ENCODE measurements at places on chromosomes 3 and 15.

GRCh38 chr15:29345549-29346525 is 76.2 kb upstream of the NSMCE3 start:
- DNase-seq, result no peak

DNA sequence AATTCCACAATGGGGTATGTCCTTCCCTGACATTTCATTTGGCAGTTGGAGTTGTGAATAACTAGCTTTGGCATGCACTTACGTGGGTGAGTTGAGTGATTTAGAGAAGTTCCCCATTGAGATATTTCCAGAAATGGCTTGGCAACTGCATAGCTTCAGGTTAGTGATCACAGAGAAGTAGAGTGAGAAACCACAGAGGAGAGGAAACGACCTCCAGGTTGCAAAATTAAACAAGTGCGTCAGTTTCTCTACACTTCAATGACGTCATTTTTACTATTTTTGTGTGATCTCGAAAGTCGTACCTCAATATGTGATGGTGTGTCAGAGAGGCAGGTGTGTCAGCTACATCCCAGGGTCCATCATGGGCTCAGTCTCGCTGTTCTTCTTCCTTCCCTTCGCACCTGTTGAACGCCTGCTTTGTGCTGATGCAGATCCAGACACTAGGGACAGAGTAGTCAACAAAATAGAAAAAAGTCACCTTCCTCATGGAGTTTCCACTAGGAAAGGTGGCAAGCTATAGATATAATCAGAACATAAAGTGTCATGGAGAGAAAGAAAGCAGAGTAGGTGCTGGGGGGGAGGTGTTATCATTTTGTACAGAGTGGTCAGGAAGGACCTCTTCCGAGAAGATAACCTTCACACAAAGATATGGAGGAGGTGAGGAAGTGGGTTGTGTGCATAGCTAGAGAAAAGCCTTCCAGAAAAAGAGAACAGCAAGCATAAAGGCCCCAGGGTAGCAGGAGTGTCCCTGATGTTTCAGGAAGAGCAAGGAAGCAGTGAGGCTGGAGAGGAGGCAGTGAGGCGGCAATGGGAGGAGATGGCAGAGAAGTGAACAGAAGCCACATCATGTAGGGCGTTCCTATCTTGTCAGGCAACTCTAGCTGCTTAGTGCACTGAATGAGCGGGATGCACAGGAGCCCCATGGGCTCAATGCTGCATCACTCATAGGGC is 75.6 kb downstream of the MCTP2 start:
- DNase-seq, result peak; percentile 57

GRCh38 chr15:43702701-43703424 is 9.2 kb downstream of the CKMT1A start:
- no peak for DNase-seq

DNA sequence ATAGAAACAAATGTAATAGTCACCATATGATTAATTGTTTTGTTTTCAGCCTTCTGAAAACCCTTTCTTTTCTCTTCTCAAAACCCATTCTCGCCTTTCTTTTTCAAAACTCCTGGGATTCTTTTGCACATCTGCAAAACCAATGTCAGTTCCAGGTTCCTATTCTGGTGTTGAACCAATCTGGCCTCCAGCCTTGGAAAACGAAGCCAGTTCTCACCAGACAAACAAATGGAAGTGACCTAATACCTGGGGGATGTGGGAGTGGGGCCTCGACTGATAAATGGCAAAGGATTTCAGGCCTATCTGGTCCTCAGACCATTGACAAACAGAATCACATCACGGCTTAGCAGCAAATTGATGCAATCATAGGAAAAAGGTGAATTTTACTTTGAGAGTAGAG is 73.0 kb downstream of the COL8A1 start:
- no peak for DNase-seq

DNA sequence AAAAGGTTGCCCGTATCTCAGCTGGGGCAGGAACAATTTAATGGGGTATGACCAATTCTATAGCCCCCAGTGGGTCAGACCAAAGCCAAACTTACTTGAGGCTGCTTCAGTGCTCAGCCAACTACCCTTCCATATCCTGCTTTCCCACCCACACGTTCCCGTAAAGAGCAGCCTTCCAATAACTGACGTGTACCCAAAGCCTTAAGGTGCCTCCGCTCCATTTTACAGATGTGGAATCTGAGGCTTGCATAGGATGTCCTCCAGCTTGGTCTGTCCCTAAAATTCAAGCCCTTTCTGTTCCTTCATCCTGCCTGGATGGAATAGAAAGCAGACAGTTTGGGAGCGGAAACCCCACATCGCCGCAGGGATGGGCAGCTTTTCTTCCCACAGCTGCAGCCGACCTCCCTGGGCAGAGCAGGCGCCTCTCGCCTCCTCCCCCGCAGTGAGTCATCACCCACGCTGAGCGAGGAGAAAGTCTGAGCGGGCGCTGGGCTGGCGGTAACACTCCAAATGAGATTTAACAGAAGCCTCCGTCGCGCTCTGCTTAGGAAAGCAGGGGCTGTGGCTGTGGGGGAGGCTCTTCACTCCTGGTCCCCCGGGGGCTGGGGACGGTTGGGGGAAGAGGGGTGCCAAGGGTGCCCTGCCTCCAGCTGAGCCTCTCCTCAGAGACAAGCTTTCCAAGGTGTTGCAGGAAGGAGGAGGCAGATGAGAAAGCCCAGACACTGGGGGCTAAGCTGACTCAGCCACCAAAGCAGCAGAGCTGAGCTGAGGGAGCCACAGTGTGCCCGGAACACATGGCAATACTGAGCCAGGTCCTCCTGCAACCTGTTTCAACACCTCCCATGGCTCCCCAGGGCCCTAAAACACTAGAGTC is 57.8 kb upstream of the HRH1 start:
- DNase-seq, result peak; percentile 73

- no peak for DNase-seq
Measured at GRCh38 chr3:51311055-51311454, 74.0 kb upstream of the MANF start.

GRCh38 chr3:52136513-52136912 is 17.7 kb downstream of the POC1A start:
- no peak for DNase-seq

DNA sequence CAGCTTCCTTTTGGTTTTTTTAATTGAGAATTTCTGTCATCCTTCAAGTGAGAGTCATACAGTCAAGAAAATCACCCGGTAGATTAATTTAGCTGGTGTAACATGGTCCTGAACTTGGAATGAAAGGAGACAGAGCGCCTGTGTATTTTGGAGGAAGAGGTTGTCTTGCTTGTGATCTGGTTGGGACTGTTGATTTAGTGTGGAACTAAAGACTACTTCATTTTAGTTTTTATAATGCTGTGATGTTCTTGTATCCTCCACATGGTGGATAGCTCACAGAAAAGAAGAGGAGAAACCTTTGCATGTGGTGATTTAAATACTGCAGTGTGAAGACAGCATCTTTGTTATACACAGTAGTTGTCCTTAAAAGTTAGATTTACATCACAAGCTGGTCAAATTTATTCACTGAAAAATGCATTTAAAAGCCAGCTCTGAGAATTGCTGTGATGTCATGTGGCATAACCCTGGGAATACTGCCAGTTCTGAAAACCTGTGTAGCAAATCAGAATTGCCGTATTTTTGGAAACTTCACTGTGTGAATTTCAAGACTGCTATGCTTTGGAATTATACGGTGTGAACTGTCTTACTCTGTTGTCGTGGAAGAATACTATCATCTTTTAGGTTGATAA is 268.5 kb downstream of the PTPRG start:
- no peak for DNase-seq

GRCh38 chr3:144683065-144683464 is 711.4 kb downstream of the DIPK2A start:
- DNase-seq, result no peak

DNA sequence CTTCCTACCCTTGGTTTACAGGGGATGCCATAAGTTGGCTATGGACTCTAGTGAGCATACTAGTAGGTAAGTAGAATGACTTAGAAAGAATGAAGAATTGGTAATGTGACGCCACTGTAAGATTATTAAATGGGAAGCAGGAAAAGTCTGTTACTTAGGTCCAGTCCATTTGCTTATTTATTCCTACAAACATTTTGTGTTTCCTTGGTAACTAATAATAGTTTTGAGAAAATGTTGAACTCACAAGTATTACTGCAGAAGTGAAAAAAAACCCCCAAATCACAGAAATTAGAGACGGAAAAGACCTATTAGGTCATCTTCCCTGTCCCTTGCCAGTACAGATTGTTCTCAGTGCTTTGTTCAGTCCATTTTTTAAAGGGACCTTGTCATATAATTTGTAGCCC is 63.5 kb downstream of the CMSS1 start:
- no peak for DNase-seq

- DNase-seq, result no peak
Measured at GRCh38 chr3:185402561-185402960, 39.6 kb downstream of the MAP3K13 start.
